ENCODE measurements at places on chromosomes 13 and 19. TPM values are rescaled to one million over a fixed set of nuclear protein-coding genes. Genes with fewer than 3 reads are reported as not detected.

- no peak for DNase-seq
These were observed 21.6 kb downstream of the SLAIN1 start for GRCh38 chr13:77719128-77719527.

SHISA2 gene
- total RNA-seq, result 4.3 TPM

DNA sequence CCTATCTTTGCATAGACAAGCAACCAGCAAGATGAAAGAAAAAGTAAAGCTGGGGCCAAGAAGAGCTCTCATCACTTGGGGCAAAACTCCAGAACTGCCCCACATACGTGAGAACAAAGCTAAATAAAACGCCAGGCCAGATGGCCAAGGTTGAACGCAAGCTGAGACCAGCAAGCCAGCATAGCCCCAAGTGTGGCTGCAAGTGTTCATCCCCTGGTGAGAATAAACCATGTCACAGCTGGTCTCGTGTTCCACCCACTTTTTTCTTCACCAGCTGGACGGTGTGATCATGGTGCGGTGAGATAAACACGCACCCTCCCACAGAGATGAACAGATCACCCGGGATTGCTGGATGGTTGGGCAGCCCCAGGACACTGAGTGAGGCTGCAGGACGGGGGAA lies 109.6 kb upstream of the CACNA1A start:
- no peak for DNase-seq

- DNase-seq, result peak; percentile 73
These were observed 1.4 kb upstream of the BCL3 start for GRCh38 chr19:44746946-44747738.

DNA sequence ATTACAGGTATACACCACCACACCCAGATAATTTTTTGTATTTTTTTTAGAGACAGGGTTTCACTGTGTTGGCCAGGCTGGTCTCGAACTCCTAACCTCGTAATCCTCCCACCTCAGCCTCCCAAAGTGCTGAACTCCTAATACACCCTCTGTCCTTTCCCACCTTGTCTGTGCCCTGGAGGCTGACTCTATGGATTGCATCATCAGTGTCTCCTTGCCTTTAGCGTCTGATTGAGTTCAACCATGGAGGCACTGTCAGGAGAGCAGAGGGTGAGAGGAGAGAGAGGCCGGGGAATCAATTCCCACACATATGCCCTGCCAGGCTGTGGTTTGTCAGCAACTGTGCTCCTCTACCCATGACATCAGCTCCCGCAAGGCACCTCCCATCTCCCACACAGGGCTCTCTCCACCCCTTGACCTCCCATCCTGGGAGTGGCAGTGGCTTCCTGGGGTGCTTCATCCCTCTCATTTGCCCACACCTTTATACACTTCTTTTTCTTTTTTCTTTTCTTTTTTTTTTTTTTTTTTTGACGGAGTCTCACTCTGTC lies 12.6 kb upstream of the LILRB4 start:
- no peak for DNase-seq

All from pulmonary artery endothelial cell (primary cell).